ENCODE measurements at places on chromosomes 5 and 9.
A peak's percentile ranks its signal among the peaks of the same experiment; 100 is the strongest.

- DNase-seq = no peak
Measured at GRCh38 chr5:71806711-71807110, 87.6 kb downstream of the CARTPT start.

- no peak for DNase-seq
Measured at GRCh38 chr5:83142526-83142925, 65.2 kb downstream of the XRCC4 start.

DNA sequence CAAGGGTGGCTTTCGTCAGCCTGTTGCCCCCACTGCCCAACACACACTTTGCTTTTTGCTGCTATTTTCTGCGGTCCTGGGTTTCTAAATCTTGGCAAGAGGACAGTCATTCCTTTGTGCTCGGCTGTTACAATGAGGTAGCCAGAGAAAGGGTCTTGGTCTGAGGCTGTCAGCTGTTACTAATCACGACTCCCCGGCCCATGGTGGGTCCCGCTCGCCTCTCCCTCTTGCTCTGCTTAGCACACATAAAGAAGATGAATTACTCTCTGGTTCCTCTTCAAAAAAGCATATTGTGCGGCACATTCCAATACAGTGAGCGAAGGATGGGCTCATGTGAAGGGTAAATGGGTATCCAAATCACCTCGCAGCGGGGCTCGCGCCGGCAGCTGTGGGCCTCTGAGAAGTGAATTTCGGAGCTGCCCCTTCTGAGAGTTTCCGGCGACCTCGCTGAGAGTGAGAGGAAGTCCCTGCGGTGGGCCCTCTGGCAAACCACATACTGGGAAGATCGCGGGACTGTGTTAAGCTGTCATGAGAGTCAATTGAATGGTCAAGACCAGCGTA, 56.0 kb downstream of the SLC1A3 start:
- no peak for DNase-seq

GRCh38 chr9:100730086-100730485, 152.2 kb downstream of the CAVIN4 start:
- no peak for DNase-seq

GRCh38 chr9:78354324-78354973, 57.5 kb downstream of the PSAT1 start:
- DNase-seq = no peak

- DNase-seq = no peak
Measured at GRCh38 chr5:142133330-142134206, 25.0 kb downstream of the NDFIP1 start.

DNA sequence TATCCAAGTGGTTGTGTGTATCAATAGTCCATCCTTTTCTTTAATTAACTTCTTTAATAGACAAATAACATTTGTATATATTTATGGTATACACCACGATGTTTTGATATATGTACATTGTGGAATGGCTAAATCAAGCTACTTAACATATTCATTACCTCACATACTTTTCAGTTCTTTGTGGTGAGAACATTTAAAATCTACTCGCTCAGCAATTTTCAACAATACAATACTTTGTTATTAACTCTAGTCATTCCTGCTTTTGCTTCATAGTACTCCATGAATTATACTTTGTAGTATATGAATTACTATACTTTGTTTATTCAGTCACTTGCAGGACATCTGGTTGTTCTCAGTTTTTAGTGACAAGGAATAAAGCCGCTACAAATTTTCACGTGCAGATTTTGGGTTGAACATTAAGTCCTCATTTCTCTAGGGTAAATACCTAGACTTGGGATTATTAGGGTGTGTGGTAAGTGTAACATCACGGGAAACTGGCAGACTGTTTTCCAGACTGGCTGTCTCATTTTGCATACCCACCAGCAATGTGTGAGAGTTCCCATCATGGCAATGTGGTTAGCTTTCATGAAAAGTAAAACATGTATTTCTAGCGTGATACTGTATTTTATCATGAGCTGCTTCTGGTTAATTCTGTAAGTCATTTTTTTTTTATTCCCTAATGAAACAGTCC, 354.4 kb upstream of the WWC1 start:
- DNase-seq = no peak

- DNase-seq = peak; percentile 91
Measured at GRCh38 chr5:181191526-181192336, 13.3 kb downstream of the TRIM7 start.

DNA sequence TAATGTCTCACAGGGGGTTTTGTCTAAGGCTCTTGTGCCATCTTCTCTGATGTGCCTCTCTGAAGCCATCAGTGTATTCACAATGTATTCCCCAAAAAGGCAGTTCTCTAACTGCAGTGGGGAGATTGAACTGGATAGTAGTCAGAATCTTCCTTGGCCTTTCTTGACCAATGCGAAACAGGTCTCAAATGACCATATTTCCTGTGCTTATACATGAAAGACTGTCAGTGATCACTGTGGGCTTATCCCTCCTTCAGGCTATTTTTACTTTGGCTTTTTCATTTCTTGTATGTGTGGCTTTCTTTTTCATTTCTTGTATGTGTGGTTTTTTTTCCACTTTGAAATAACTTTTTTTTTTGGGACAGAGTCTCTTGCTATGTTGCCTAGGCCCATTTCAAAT, 19.7 kb downstream of the HMGXB3 start:
- no peak for DNase-seq

- DNase-seq = no peak
Measured at GRCh38 chr9:117120061-117120460, 294.8 kb downstream of the ASTN2 start.

- peak; percentile 85 for DNase-seq
Measured at GRCh38 chr9:135085830-135086546, 1.5 kb upstream of the OLFM1 start.

GRCh38 chr9:23663536-23663935, 162.5 kb downstream of the ELAVL2 start:
- no peak for DNase-seq

DNA sequence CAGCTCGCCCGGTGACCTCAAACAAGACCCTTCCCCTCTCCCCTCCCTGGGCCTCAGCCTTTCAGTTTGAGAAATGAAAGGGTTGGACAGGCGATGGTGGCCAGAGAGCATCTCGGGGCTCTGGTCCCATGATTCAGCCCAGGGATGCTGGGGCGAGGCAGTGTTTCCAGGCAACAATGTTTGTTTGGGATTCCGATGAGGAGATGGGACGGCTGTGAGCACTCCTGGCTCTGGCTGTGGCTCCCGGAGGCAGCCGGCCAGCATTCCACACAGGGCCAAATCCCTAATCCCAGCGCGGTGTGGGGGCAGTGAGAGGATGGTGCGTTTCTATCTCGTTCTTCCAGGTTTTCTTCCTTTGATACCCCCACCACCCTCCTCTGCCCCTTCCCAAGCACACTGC, 66.0 kb downstream of the HMCN2 start:
- no peak for DNase-seq

DNA sequence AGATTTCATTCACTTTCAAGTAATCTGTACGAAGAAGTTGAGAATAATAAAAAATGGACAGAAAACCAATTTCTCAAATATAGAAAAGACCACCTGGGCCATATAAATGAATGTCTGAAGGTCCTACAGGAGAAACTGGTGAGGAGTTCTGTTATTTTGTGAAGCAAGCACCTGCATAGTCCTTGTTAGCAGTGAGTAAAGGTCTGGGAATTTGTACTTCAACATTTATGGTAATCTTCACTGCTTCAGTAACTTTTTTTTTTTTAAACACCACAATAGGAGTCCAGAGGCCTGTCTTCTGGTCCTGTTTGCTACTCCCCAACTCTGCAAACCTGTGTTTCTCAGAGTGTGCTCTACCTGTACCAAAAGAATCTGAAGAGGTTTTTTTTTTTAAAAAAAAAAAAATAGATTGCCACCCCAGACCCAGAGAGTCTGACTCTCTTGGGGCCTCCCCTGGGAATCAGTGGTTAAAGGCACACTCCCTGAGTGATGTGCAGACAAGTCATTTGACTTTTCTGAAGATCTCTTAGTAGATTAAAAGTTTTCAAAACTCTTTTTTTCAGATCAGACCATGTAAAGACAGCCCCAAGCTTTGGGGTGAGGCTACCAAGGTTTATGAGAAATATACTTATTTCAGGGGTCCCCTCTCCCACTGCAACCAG, 55.5 kb downstream of the FAM81B start:
- DNase-seq = no peak

DNA sequence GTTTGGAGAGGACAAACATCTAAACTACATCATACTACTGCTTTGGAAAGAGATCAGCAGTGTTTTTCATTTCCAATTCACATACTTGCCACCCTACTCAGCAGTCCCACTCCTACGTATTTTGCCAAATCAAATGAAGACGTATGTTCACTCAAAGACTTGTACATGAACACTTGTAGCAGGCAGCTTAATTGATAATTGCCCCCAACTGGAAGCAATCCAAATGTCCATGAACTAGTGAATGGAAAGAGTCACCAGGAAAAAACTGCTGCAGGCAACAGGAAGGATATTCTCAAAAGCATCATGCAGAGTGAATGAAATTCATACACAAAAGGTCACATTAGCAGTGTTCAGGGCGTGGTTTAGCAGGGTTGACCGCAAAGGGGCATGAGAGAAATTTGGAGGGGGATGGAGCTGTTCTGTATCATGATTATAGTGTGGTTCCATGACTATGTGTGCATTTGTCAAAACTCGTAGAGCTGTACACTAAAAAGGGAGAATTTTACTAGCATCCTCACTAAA, 38.8 kb downstream of the PAEP start:
- DNase-seq = no peak

DNA sequence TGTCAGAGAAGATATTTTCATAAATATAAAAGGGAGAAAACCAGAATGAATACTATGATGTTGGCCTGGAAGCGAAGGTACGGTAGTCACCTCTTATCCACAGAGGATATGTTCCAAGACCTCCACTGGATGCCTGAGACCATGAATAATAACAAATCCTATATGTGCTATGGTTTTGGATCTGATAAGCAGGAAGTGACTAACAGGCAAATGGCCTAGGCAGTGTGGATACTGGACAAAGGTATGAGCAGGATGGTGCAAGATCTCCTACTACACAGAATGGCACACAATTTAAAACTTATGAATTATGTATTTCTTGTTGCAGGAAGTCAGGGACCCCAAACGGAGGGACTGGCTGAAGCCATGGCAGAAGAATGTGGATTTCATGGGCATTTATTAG, 48.2 kb downstream of the ADAMTS12 start:
- DNase-seq = no peak
